Stimulated activated CD8-positive, alpha-beta memory T cell treated with anti-CD3 and anti-CD28 coated beads, Interleukin-15, amount 100 ng/mL, for 4 hours (primary cell): ENCODE measurements at places on chromosomes 3 and 15.

DNA sequence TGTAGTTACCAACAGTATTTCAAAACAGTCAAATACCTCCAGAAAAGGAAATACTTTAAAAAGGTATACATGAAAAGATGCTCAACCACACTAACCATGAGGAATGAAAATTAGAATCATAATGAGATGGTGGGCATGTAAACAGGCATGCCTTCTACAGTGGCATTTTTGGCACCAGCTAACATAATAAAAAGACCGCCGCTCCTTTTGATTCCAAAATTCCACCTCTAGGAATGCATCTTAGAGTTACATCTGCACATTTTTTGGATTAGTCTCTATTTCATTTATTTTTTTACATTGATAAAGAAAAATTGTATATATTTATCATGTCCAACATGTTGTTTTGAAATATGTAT lies 37.0 kb upstream of the SPTBN5 start:
- no peak for DNase-seq

- DNase-seq: no peak
Observed at GRCh38 chr15:78969687-78970349, 25.0 kb upstream of the CTSH start.

DNA sequence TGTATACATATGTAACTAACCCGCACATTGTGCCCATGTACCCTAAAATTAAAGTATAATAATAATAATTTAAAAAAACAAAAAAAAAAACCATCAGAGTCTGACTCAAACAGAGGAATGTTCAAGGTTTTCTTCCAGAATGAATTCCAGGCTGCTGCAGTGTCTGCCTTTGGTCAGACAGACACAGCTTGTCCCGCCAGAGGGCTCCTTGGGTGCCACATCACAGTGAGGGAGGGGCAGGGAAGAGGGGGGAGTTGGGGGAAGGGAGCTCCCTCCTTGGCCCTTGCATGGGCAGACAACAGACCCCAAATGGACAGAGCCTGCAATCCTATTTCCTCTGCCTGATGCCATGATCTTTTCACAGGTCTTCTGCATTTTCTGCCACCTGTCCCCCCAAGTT lies 36.5 kb downstream of the ITGB5 start:
- no peak for DNase-seq

DNA sequence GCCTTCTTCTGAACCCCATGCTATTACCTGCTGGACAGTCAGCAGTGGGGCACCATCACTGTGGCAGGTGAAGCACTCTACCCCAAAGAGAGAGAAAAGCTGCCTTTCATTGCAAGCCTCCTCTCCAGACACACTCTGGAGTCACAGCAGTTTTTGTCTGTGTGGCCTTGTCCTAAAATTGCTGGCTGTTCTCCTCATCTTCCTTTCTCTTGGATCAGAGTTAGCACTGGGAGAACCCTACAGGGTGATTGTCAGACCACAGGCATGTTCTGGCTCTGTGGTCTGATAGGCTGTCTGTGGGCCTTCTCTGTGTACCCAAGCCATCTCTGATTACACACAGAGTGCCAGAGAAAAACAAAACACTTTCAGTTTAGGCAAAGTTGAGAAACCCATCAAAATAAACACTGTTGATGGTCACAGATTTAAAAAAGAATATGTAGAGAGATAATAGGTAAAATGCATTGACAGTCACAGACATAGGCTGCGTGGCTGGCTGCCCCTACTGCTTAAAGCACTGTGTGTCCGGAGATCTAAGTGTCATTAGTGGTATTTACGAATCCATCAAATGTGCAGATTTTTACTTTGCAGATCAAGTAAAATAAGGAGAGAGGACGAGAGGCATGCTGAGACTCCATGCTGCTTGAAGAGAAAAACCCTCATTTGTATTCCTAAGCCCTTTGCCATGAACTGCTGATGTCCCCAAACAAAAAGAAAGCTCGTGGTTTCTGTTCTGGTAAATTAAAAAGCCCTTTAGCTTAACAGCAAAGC lies 689.9 kb downstream of the TUSC7 start:
- no peak for DNase-seq

DNA sequence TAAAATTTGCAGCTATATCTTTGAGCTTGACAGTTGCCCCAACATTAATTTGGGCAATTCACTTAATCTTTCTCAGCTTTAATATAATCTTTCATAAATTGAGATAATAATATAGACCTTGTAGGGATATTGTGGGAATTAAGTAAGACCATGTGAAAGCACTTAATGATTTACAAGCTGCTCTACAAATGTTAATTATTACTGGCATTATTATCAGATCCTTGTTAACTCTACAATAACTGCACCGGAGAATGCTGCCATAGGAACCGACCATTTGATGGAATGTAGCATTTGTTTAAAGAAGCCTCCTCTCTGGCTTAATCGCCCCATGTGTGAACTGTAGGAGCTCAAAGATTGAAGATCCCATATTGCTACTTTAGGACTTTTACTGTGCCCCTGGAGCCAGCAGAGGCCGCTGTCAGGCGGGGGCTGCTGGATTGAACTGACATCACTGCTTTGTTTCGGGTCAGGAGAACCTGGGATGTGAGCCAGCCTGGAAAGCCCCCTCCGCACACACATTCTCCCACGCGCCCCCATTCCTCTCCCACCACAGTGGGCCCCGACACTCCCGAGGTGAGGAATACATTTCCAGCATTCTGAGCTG lies 154.2 kb upstream of the TNIK start:
- DNase-seq: no peak

DNA sequence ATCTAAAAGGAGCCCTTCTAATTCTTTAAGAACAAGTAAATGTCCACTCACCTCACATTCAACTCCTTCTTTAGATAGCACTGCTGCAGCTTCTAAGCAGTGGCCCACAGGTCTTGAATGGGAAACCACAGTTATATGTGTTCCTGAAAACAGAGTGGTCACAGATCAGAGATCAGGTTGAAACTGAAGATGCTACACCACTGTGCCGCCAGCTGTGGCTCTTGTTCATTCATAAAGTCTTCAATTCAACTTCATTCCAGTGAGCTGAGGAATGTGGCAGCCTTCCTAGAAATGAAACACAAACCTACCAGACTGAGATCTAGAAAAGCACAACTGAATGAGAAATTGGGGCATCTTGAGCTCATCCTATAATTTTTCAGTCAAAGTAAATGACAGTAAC lies 4.0 kb downstream of the PDHB start:
- DNase-seq: no peak

DNA sequence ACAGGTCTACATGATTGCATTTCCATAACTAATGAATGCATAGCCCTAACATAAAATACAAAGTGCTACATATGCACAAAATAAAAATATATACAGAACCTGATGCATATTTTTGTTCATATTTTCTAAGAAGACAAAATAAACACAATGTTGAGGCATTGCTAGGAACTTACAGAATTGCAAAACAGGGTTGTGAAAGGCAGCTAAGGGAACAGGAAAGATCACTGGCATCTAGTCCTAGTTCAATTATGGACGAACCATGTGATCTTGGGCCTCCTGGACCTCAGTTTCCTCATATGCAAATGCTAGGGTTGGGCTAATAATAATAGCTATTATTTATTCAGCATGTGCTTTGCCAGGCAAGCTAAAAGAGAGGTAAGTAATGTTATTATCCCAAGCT lies 15.5 kb upstream of the NCEH1 start:
- DNase-seq: no peak

DNA sequence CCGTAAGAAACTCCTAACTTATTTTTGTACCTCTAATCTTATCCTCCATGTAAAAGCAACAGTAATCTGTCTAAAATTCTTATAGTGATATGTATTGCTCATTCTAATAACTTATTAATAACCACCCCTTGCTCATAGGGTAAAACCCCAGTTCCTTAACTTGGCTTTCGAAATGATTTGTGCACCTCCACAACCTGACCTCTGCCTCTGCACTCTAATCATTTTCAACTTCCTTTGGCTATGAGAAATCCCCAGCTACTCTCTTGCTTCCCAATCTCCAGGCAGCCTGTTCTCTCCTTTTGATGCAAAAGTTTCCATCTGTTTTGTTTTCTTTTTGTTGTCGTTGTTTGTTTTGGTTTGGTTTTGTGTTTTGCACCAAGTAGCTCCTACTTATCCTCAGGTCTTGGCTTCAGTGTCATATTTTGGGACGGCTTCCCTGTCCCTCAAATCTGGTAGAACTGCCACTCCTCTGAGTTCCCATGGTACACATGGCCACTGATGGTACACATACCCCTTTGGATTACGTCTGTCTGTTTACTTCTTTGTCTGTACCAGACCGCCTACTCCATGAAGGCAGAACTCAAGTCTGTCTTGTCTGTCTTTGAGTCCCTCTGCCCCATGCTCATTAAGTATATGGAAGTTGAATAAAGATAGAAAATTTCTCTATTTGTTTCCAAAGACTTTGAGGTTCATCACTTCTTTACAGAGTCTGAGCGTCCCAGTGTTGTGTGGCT lies 105.6 kb upstream of the TGFBR2 start:
- DNase-seq: no peak

- DNase-seq: no peak
Observed at GRCh38 chr3:194518652-194519051, 31.9 kb upstream of the ATP13A3 start.

DNA sequence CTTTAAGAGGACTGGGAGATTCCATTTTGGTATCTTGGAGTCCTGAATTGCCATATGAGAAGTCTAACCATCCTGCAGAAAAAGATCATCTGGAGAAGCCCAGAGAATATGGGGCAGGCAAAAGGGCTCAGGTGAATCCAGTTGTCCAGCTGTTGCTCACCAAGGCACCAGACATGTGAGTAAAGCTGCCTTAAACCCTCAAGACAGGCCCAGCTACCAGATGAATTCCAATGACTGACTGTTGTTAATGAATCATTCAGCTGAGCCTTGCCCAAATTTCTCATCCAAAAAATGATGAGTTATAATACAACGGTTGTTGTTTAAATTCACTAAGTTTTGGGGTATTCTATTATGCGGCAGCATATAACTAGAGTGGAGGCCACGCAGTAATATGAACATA lies 22.0 kb upstream of the NANOGP8 start:
- no peak for DNase-seq

- no peak for DNase-seq
Observed at GRCh38 chr3:40877631-40878463, 321.5 kb upstream of the CTNNB1 start.

- DNase-seq: no peak
Observed at GRCh38 chr3:177284383-177284881, 87.2 kb upstream of the TBL1XR1 start.

DNA sequence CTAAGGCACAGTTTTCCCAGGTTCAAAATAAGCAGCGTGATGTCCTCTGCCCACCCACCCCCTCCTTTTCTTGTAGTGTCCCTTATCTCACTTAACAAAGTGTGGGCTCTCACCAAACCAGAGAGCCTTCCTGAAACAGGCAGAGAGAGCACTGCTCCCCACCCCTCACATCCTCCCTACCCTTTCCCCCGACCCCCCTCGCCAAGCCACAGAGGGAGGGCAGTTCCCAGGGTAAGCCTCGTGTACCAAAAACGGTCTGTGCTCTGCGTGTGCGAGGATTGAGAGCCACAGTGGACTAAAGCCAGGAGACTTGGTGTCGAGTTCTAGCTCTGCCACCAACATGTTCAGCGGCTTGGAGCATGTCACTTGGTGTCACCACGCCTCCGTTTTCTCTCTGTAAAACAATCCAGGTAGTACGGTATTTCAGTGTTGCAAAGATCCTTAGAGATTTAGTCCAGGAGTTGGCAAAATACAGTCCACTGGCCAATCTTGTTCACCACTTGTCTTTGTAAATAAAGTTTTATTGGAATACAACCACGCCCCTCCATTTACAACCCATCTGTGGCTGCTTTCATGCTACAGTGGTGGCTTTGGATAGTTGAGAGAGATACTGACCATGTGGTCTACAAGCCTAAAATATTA lies 249.9 kb downstream of the OPA1 start:
- no peak for DNase-seq

GRCh38 chr3:69474186-69474585 lies 88.3 kb upstream of the FRMD4B start:
- DNase-seq: no peak

- DNase-seq: no peak
Observed at GRCh38 chr3:186879781-186880180, 37.3 kb downstream of the ADIPOQ start.

GRCh38 chr3:29854821-29855220 lies 574.0 kb downstream of the RBMS3 start:
- no peak for DNase-seq

GRCh38 chr3:54866251-54866650 lies 61.6 kb downstream of the LRTM1 start:
- no peak for DNase-seq

DNA sequence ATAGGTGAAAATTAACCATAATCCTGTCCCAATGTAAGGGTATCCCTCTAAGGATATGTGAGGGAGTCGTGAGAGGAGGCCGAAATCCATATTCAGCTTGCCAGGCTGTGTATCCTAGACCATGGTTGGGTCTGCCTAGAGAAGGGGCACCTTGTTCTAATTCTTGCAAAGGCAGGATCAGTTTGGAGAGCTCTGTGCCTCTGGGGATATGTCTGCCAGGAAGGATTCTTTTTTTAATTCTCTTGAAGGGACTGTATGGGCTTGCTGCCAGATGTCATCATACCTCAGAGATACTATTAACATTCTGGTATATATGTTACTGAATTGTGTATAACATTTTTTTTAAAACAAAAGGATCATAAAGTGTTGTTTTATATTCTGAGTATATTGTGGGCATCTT lies 2.4 kb downstream of the ATP1B3 start:
- no peak for DNase-seq

DNA sequence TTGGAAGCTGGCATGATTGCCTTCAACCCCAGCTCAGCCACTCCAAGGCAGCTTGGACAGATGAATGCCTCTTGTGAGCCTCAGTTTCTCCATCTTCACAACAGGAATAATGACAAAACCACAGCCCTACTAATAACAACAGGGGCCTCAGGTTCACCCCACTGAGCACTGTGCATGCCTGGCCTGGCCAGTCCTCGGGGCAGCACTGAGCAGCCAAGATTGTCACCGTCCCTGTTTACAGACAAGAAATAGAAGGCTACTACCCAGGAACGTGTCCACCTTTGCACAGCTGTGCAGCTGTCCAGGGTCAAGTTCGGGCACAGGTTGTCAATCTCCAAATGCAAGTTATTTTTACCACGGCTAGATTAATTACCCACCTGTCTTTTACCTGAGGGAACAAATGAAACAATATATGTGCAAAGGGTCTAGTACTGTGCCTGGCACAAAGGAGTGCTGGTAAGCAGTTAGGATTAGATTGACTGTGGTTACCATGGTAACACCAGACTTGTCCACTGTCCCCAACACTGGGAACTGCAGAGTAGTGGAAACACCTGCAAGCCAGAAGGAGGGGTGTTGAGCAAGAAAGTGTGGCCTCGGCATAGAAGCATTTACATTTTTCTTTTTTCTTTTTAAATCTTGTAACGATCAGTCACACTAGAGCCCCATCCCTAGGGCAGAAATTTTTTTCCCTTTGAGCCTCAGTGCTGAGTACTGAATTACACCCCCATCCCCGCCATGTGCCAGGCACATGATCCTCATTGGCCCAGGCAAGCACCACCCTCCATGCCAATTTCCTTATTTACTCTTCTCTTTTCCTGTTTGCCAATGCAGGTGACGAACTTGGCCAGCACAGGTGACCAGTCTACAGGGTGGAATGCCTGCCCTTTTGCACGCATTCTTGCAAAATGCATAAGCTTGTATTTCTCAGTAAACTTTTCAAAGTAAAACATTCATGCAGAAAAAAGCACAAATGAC lies 66.3 kb upstream of the SLC6A6 start:
- DNase-seq: no peak

GRCh38 chr15:69848551-69849231 lies 249.0 kb downstream of the TLE3 start:
- no peak for DNase-seq
